ENCODE measurements at places on chromosomes 5 and 9.

GRCh38 chr9:74006935-74007334 lies 490.2 kb upstream of the RORB start:
- no peak for DNase-seq

GRCh38 chr5:75277463-75277862 lies 40.8 kb upstream of the ANKRD31 start:
- no peak for DNase-seq

- no peak for DNase-seq
Observed at GRCh38 chr5:51860532-51861018, 477.3 kb downstream of the ISL1 start.

- DNase-seq: no peak
Observed at GRCh38 chr9:78238046-78239038, 2.5 kb downstream of the CEP78 start.

DNA sequence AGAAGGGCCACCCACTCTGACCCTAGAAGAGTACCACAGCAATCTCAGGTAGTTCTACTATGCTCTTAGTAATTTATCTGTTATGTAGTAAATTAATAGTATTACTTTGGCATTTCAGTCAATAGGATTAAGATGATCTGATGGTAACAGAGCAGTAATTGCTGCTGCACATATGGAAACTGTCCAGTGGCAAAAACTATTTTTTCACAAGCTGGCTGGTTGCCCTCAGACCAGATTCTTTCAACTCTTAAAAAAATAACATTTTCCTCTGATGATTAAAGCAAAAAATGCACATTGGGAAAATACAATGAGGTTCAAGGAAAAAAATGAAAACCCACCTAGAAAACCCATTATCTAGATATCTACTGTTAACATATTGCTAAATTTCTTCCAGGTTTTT lies 19.7 kb downstream of the GLRA1 start:
- DNase-seq: no peak

- no peak for DNase-seq
Observed at GRCh38 chr5:179265514-179266290, 79.6 kb downstream of the ADAMTS2 start.

DNA sequence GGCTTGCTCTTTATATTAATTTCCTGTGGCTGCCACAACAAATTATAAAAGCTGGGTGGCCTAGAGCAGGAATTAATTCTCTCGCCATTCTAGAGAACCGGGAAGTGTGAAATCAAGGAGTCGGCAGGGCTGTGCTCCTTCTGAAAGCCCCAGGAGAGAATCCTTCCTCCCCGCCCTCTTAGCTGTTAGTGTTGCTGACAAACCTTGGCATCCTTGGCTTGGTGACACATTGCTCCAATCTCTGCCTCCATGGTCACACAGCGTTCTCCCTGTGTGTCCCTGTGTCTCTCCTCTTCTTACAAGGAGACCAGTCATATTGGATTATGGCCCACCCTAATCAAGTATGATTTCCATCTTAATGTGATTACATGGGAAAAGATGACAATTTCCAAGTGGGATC lies 55.9 kb upstream of the NEURL1B start:
- no peak for DNase-seq

DNA sequence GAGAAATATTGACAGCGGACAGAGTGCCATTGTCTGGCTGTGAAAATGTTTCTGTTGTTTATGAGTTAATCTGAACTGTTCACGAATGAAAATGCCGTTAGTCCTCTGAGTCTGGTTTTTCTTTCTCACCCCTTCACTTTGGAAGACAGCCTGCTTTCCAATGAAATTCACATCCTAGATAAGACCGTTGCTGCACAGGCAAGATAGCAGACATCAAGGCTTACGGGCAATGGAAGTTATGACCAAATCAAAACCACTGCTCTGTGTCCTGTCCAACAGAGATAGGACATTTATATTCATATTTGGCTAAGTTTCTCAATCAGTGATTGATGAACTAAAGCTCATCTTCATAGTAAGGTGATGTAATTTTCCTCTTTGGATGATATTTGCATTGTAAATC lies 180.0 kb upstream of the DMAC1 start:
- DNase-seq: no peak

DNA sequence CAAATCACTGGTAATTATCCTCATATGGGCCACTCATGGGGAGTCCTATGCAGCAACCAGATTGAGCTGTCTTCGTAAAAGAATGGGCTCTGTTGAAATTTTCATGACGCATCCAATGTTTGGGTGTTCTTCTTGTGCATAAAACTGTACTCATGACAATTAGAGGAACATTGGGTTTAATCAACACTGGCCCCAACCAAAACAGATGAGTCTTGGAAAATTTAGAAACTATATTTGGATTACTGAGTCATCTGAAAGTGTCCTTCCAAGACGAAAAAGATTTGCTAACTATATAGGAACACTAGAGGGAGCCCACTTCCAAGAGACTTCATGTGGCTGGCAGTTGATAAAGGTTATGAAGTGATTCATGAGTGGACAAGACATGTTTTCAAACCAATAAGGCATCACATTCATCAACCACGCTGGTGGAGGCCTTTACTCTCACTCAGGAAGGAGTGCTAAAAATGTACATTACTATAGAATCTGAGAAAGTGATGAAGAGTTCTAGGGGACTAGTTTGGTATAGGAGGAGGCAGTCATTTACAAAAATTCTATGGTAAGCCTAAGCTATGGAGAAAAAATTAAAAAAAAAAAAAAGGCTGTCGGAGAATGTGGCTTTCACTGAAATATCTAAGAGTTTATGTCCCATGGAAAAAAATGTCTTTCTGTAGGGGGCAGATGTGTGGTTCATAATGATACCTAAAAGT lies 313.5 kb downstream of the PRDM9 start:
- no peak for DNase-seq

GRCh38 chr9:121691890-121692289 lies 40.5 kb downstream of the DAB2IP start:
- DNase-seq: no peak

- no peak for DNase-seq
Observed at GRCh38 chr5:81763294-81763928, 12.5 kb upstream of the SSBP2 start.

GRCh38 chr5:148626081-148626613 lies 28.2 kb downstream of the HTR4 start:
- no peak for DNase-seq

GRCh38 chr5:174618589-174618988 lies 105.8 kb upstream of the MSX2 start:
- DNase-seq: no peak

DNA sequence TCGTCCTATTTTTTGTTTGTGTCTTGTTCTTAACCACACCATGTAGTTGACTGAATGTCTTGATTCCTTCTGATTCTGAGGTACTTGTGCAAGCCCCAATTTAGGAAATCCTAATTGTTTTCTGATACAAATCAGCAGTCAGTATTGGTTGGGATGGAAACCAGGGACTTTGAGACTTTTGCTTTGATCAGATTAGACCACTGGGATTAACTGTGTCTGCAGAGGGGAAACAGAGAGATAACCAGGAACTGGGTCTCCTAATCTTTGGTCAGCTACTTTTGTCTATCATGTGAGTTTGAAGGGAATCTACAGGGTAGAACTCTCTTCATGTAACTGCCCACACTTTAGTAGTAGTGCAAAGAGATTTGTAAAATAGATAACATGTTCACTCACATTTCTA lies 173.8 kb upstream of the POC5 start:
- no peak for DNase-seq

GRCh38 chr5:122292332-122292731 lies 19.7 kb upstream of the SNCAIP start:
- DNase-seq: no peak

DNA sequence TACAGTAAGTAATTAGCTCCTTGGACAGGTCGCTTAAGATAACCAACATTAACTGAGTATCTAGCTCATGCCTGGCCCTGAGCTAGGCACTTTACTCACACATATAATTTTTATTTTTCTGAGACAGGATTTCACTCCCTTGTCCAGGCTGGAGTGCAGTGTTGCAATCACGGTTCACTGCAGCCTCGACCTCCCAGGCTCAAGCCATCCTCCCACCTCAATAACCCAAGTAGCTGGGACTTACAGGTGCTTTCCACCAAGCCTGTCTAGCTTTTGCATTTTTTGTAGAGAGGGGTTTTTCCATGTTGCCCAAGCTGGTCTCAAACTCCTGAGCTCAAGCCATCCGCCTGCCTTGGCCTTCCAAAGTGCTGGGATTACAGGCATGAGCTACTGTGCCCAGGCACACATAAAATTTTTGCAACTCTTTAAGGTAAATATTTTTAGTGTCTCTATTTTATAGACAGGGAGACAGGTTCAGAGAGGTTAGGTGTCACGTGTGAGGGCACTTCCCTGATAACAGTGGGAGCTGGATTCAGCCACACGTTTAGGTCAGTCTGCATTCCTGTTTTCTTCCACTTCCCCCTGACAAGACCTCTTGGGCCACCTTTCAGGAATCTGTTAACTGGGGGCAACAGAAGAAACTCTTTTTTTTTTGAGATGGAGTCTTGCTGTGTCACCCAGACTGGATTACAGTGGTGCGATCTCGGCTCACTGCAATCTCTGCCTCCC lies 18.2 kb downstream of the HBEGF start:
- no peak for DNase-seq

DNA sequence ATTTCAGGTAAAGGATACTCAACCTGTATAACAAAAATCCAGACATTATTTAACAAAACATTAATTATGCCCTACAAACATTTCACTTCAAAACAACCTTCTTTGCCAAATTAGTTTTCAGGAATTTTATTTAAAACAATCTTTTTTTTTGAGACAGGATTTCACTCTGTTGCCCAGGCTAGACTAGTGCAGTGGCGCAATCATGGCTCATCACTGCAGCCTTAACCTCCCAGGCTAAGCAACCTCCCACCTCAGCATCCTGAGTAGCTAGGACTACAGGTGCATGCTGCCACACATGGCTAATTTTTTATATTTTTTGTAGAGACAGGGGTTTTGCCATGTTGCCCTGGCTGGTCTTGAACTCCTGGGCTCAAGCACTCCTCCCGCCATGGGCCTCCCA lies 3.9 kb downstream of the FNIP1 start:
- no peak for DNase-seq

GRCh38 chr5:92923885-92924284 lies 657.1 kb downstream of the NR2F1-AS1 start:
- no peak for DNase-seq

GRCh38 chr5:61535828-61536227 lies 203.8 kb downstream of the ZSWIM6 start:
- no peak for DNase-seq

DNA sequence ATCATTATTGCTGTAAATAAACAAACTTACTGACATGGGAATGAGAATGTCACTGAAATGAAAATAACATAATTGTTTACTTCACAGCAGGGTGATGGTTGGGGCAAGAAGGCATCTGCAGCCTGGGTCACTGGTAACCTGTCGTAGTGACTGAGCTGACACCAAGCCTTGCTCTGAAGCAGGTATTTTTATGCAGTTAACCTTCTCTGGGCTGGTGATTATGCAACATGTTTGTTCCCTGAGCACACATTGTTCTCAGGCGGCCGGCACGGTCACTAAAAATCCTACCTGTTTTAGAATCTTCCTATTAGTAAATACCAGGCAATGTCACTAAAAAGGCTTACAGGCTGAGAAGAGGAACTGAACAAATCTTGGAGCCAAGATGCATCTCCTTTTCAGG lies 157.7 kb upstream of the NR3C1 start:
- DNase-seq: no peak

- no peak for DNase-seq
Observed at GRCh38 chr9:17520268-17521064, 58.4 kb upstream of the SH3GL2 start.

DNA sequence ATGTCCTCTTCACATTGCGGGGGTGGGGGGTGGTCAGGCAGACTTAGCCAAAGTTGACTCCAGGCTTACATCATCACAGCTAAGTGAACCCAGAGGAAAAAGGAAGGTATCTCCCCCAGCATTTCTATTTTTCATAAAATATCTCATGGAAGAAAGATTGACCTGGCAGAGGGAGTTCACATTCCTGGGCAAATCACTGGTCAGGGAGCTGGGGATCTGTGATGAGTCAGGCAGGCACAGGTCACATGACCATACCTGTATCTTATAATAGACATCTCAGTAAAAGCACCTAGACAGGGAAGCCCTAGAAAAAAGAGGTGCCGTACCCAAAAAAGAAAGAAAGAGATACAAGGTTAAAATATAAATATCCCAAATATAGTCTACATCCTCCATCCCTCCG lies 57.3 kb upstream of the WWC1 start:
- DNase-seq: no peak

DNA sequence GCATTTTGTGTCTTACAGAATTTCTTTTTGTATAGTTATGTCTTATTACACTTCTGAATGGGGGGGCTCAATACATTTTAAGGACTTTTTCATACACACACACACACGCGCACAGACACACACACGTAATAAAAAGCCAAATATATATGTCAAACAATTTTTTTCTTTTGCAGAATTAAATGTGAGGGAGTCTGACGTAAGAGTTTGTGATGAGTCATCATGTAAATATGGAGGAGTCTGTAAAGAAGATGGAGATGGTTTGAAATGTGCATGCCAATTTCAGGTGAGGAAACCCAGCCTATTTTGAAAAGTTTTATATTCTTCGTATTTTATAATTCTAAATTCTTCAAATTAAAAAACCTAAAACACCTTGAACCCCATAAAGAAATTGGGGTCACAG lies 25.6 kb downstream of the TMEFF1 start:
- no peak for DNase-seq

DNA sequence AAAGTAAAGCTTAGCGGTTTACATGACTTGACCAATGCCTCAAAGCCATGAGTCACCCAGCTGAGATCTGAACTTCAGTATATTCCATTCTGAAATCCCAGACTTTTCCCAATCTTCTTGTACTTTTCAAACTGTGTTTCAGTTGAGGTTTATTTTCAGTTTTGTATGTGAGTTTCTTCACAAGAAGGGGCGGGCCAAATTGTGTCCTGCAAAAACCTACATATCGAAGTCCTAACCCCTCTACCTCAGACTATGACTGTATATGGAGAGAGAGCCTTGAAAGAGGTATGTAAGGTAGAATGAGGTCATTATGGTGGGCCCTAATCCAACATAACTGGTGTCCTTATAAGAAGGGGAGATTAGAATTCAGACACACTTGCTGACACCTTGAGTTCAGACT lies 666 bp upstream of the TLR4 start:
- no peak for DNase-seq

- no peak for DNase-seq
Observed at GRCh38 chr9:29866556-29866955, 2293.3 kb upstream of the C9orf72 start.

GRCh38 chr5:77774981-77775789 lies 954 bp downstream of the TBCA start:
- no peak for DNase-seq

- DNase-seq: no peak
Observed at GRCh38 chr5:79697222-79698170, 7.9 kb downstream of the CMYA5 start.

DNA sequence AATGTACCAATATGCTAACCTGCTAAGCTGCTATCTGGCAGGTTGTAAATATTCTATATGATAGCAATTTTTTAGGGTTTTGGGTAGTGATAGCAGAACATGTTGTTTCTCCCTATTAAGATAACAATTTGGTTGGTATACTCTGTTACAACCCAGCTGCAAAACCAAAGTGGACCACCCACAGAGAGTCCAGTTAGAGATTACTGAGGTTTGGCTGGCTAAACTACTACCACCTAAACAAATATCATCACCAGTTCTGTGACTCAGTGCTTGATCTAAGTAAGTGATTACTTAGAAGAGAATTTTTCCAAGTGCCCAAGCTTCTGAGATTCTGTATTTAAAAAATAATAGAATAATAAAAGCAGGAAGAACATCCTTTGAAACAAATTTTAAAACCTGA lies 72.3 kb downstream of the XRCC4 start:
- DNase-seq: no peak

Measured in T-helper 2 cell (primary cell).